MM.1S (cell line): ENCODE measurements at places on chromosomes 4 and X.

DNA sequence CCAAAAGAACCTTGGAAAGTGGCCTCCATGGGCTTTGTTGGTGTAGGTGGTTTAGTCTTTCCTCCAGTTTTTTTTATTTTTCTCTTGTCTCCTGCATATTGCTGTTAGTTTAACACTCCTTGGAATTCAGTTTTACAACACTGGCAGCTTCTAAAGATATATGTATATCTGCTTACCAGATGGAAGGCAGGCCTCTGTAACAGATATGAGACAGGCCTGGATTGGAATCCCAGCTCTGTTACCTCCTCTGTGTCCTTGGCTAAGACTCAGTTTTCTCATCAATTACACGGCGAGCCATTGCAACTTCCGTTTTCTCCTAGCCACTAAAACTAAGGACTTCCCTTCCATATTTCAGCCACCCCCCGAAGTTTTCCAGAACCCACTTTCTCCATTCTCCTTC lies 133.4 kb upstream of the SMAD1 start:
- no peak for DNase-seq

DNA sequence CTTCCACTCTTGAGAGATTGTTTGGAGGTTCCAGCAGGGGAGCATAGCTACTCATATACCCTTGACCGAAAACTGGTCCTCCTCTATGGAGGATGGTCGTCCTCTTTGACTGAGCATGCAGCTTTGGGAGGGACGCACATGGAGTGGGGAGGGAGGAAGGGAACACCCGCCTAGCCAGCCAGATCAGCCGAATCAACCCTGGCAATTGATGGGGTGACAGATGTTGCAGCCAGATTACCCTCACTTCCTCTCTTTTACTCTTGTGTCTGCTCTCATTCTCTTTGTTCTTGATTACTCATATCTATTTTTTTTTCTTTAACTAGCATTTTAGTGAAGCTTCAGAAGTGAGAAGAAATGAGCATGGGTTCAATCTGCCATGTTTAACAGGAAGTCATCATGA lies 19.6 kb downstream of the MGST2 start:
- no peak for DNase-seq

DNA sequence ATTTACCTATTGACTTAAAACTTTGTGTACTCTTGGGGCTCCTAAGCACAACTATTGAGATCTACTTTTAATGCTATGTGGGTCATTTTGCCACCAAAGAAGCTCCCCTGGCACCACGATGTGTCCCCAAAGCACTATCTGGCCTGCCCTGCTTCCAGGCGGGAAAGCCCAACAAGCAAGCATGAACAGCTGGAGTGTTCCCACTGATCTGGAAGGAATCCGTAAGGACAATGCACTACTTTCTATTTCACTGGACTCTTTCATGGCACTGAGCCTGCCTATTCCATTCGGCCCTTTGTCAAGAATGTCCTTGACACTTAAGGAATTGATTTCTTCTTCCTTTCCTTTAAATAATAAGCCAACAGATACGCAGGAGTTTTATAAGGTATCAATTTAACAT lies 38.8 kb downstream of the GRIA3 start:
- DNase-seq, result no peak

- DNase-seq, result peak; percentile 61
Observed at GRCh38 chr4:74370912-74371311, 6.0 kb downstream of the EREG start.

DNA sequence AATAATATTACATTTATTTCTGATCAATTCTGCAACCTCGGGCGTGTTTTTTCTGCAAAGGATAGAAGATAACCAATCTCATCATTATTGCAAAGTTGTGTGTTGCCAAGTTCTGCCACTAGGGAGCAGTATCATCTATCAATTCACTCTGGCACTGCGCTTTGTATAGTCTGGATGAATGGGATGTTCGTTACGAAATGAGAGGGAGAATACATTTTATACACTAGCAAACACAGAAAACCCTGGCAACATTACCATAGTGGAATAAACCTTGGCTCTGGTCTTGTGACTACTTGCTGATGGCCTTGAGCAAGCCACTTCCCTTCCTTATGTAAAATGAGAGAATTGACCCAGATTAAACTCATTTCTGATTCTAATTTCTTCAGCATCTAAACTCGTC lies 97.5 kb upstream of the ZNF518B start:
- DNase-seq, result peak; percentile 57

DNA sequence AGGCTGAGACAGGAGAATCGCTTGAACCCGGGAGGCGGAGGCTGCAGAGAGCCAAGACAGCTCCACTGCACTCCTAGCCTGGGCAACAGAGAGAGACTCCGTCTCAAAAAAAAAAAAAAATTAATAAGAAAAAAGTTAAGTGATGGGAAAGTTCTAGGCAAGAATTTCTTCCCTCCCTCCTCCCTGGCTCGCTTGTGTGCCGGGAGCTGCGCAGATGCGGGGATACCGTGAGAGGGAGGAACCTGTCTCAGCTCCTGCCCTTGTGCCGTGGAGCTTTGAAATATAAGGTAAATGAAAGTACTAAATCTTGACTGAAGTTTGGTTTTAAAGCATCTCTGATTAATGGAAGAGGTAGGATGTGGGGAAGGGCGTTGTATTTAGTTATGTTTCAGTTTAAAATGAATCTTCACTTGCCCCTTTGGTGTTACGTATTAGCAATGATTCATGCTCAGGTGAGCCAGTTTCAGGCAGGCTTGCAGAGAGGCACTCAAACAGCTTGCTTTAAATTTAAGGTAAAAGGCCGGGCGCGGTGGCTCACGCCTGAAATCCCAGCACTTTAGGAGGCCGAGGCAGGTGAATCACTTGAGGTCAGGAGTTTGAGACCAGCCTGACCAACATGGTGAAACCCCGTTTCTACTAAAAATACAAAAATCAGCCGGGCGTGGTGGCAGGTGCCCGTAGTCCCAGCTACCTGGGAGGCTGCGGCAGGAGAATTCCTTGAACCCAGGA lies 1.4 kb upstream of the UFSP2 start:
- DNase-seq, result no peak
